ENCODE measurements at places on chromosomes 5 and 9.

- DNase-seq = no peak
Measured at GRCh38 chr5:61559146-61559545, 227.1 kb downstream of the ZSWIM6 start.

DNA sequence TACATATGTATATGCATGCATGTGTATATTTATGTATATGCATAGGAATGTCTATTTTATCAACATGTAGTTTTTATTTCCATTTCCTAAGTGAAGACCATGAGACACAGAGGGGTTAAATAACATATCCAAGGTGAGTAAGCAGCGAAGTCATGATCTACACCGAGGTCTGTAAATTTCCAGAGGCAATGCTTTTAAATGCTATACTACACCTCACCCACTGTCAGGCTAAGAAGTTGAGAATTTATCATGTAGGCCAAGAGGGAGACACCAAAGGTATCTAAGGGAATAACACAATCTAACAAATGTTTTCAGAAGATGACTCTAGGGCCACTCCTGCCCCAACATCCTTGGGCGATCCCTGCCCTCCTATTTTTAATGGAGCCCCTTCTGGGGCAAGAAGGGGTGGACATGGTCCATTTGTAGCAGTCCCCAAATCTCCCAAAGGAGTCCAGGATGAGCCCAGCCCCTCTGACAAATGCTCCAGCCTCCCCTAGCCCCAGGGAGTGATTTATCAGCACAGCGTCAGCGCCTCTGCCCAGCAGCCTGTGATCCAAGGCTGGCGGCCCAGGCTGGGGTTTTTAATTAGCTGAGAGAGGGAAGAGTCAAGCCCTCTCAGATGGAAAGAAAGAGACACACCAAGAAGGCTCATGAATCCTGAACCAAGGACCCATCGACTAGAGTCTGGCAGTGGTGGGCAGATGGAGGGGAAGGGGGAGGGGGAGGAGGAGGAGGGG, 339.9 kb downstream of the ASTN2 start:
- DNase-seq = no peak

GRCh38 chr5:154577416-154577815, 99.4 kb upstream of the HAND1 start:
- no peak for DNase-seq

- DNase-seq = no peak
Measured at GRCh38 chr5:68343421-68343826, 127.9 kb downstream of the PIK3R1 start.

GRCh38 chr9:22005702-22006606, 3.2 kb downstream of the CDKN2B start:
- no peak for DNase-seq

GRCh38 chr9:93059011-93059714, 662 bp downstream of the SUSD3 start:
- no peak for DNase-seq

DNA sequence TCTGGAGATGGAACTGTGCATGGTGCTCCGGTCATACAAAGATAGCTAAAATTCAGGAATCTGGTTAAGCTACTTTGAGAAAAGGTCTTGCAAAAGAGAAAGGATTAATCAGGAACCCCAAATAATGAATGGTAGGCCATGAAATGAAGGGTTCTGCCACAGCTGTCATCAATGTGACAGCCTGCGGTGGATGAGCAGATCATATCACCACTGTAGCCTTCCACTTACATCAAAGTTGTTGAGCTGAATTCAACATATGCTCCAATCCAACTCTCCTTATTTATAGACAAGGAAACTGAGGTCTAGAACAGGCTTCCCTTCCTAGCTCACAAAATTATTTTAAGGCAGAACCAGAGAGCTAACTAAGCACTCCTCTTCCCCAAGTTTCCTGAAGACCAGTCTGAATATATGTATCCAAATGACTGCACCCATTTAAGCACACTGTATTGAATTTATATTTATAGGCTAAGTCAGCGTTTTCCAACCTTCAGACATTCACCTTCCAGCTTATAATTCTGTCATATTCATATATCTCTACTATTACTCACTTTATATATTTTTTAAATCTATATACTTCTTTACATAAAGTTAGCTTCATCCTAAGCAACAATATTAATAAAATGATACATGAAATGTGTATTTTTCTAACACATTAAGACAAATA, 13.9 kb upstream of the PTGER4 start:
- DNase-seq = no peak

- DNase-seq = no peak
Measured at GRCh38 chr5:170076211-170076610, 29.5 kb upstream of the FOXI1 start.

GRCh38 chr5:129593525-129593924, 133.4 kb downstream of the ADAMTS19 start:
- no peak for DNase-seq

DNA sequence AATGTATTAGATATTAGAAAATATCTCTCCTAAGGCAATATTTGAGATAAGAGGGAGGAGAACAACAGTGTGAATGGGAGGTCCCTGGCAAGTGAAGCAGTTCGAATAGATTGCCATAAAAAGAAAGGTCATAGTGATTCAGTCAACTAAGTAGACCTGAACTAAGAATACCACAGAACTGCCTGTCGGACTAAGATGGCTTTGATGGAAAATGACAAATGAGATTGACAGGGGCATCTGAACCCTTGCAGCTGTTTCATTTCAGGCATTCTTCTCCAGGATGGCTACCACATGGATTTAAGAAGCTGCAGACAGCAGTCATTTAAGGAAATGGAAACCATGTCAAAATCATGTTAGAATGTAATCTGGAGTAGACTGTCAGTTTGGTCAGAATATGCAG, 308.4 kb upstream of the MEF2C start:
- no peak for DNase-seq

- DNase-seq = no peak
Measured at GRCh38 chr5:93246090-93246855, 334.7 kb downstream of the NR2F1-AS1 start.

DNA sequence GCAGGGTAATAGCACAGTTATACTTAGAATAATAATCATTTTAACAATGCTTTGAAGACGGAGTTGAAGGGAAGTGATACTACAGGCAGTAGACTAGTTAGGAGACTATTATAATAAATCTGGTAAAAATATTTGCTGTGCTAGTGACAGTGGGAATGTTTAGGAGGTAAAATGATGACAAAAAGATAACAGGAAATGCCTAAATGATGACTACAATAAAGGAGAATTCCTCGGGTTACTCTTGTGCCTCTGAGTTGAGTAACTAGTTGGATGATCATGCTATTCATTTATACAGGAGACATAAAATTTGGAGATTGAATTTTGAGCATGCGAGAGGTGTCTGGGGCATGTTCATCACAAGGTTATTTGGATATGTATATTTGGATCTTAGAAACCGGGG, 32.2 kb upstream of the PAM start:
- DNase-seq = no peak

DNA sequence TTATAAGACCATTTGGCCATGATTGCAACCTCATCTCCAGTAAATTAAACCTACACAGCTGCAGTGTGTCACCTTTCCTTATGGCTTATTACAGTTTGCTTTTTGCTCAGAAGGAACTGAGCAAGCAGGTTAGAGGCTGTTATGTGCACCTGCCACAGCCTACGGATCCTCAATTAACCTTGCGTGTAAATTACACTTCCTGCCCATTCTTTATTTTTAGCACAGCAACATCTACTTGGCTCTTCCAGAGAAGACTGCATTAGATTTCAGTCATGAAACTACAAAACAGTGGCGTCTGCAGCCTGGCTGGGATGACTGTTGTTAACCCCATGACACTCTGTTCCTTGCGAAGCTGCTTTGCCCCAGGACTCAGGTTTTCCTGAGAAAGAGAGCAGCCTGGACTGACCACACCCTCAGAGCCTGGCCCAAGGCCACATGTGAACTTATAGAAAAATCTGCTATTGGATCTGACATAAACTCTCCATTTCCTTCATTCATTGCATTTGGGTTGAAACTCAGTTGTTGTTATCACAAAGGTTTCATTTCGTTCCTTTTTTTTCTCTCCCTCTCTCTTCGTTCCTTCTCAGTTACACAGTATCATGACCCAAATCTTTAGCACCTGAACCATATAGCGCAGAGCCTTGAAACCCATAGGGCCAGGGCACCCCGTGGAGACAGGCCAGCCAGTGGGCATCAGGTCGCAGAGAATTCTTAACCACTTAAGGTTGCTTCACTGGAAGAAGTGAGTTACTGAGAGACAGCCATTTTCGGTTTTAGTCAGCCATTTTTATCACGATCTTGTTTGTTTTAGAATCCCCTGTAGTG, 138.6 kb downstream of the PALM2AKAP2 start:
- peak; percentile 9 for DNase-seq

DNA sequence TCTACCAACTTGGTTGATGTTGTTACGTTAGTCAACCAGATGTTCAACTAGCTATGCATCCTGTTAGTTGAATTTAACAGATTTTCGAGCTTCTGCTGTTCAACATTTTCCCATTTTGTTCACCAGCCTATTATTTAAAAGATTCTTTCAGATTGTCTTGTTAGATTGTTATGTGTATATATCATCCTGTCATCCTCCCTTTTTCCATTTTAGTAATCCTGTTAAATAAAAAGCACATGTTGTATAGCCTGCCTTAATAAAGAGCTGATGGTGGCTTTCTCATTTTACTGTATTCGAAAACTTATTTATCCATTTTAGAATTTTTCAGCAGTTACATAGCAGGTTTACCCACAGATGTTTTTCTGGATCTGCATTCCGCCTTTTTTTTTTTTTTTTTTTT, 4.3 kb downstream of the TMEFF1 start:
- DNase-seq = no peak

DNA sequence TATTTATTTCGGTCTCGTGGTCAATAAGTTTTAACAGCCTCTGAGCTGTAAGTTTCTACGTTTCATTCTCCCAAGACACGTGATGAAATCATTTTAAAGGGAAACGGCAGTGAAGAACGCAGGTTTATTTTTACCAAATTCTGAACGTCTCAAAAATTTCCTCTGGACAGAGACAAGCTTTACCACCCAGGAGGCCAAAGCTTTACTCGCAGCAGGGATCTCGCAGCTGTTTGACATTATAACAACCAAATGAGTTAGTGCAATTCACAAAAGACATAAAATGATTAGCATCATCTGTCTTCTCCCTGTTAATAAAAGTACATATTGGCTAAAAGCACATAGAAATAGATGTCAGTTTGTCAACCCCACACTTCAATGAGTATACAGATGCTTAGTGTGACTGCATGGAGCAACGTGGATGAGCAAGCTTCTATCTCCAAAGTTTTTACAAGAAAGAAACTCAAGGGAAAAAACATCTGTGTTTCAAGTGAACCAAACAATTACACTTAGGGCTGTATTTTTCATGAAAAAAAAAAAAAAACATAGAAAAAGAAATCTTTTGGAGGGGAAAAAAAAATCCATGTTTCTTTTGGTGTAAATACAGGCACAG, 2.5 kb downstream of the SEMA5A start:
- no peak for DNase-seq

DNA sequence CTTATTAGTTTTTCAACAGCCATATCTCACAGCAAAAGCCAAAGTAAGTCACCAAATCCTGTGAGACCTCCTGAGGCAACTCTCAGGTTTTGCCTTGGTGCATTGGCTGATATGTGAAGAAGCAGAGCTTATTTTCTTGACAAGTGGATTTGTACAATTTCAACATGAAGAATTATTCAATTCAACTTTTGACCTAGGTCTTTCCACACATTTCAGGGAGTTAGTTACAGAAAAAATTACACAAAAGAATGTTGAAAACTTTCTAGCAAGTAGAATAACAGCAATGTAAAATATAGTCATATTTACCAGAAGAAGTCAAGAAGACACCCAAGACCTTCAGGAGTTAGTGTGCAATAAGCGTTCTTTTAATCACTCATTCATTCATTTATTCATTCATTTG, 62.4 kb upstream of the ADRB2 start:
- DNase-seq = no peak

GRCh38 chr5:127451096-127451495, 66.3 kb upstream of the PRRC1 start:
- no peak for DNase-seq

Measured in activated CD4-positive, alpha-beta T cell treated with anti-CD3 and anti-CD28 coated beads, Interleukin-2, amount 50 U/mL, for 24 hours (primary cell).